ENCODE measurements at places on chromosomes 13 and 19.

DNA sequence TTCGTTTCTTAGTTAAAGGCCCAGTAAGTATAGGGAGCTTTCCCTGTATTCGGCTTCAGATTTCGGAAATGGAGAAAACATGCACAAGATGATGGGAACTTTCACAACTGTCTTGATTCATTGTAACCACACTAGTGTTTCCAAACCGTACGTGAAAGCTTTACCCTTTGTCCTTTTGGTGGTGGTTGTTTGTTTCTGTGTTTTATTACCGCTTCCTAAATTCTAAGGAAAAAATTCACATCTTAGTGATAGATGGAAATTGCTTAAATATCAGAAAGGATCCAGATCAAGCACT is 504 bp upstream of the VWA8 start:
- no peak for DNase-seq

DNA sequence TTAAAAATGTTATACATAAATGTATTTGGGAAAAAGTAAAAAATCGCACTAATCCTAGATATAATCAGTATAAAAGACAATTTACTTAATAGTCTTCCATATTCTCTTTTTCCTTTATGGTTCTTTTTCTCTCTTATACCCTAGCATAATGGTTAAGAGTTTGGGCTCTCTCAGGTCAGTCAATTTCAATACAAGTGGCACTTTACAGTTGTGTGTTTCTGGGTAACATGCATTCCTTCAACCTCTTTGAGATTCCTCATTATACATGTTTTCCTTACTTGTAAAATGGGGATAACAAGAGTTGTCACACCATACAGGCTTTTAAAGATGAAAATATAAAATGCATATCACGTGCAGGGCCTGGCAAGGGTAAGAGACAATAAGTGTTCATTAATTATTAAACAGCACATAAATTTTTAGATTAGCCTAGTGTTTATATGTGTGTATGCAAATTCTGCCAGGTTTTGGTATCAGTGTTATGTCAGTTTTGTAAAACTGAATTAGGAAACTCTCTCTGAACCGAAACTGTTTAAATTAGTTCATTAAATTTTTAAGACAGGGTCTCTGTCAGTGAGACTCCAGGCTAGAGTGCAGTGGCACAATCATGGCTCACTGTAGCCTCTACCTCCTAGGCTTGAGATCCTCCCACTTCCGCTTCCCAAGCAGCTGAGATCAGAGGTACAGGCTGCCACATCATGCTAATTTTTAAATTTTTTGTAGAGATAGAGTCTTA is 49.8 kb downstream of the ELF1 start:
- DNase-seq = no peak

DNA sequence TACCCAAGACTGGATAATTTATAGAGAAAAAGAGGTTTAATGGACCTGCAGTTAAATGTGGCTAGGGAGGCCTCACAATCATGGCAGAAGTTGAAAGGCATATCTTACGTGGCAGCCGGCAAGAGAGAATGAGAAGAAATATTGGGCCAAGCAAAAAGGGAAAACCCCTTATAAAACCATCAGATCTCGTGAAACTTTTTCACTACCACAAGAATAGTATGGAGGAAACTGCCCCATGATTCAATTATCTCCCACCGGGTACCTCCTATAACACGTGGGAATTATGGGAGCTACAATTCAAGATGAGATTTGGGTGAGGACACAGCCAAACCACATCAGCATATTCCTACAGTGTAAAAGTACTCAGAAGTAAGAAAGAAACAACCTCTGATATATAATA is 4.7 kb upstream of the KBTBD7 start:
- DNase-seq = no peak

GRCh38 chr13:77338961-77339401 is 12.1 kb upstream of the MYCBP2 start:
- no peak for DNase-seq

DNA sequence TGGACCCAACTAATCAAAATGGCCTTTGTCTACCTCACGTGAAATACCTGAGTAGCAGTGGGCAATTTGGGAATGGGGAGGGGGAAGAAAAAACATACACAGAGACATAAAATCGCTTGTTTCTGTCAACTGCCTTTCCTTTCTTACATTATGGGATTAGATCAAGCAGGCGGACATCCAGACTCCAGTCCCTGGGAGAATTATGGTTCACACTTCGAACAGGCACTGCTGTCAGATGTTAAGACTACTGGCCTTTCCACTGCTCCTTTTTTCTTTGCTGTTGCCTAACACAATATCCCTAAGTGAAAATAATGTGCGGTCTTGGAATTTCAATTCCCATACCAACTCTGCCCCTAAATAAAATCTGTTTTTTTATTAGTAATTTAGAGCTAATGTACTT is 1719.7 kb upstream of the SLC10A2 start:
- DNase-seq = no peak

DNA sequence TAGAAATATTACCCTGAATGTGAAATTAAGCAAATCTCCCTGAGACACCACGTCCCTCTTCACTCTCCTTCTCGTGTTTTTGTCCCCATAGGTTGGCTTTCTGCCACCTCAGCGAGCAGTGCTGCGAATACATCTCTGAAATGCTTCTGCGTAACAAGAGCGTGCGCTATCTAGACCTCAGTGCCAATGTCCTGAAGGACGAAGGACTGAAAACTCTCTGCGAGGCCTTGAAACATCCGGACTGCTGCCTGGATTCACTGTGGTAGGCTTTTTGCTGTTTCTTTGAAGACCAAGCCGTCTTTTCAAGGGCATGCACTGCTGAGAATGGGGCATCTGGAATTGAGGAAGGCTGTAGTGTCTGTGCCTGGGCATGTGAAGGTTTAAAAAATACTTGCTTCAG is 34.4 kb downstream of the NLRP4 start:
- no peak for DNase-seq

DNA sequence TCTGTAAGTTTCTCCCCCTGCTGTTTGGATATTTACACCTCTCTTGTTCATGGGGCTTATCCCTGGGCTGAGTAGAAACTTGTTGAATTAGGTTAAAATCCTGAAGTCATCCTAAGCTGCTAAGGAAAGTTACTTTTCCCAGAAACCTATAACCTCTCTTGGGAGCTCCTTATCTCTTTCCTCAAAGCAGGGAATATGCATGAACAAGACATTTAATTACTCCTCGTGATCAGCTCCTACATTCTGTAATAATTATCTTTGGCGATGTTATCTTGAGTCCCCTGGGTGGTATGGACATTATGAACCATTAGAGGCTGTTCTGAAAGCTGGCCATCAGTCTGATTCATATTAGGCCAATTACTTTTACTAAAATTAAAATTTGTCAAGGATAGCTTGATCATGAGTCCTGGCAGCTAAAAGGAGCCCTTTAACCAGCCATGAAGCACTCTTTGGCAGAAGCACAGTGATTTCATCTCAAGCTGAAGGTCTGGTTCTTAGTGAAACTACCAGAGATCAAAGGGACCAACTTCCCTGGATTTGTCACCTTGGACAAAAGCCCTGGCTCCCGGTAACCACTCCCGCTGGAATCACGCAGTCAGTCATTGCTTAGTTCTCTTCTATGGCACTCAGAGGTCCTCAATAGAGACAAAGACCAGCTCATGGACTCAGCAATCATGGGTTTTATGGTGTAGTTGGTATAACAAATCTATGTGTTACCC is 811.8 kb downstream of the UQCRFS1 start:
- no peak for DNase-seq

GRCh38 chr13:64130171-64130570 is 2714.5 kb upstream of the PCDH20 start:
- DNase-seq = no peak

DNA sequence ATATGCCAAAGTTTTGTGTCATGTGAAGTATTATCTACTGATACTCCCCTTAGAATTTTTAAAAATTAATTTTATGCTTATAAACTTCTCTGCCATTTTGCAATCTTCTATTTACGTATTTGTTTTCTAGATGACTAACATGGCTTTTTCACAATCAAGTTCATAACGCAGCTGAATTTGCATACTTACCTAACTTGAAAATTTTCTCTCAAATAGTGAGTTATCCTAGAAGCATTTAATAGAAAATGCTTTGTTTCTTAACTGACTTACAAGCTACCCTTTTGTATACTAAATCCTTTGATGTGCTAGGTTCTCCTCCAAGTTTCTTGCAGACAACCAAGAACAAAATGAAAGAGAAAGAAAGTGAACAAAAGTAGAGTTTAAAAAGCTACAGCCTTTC is 683.5 kb downstream of the LIG4 start:
- DNase-seq = no peak

GRCh38 chr19:18612051-18612771 is 459 bp upstream of the TMEM59L start:
- DNase-seq = no peak

DNA sequence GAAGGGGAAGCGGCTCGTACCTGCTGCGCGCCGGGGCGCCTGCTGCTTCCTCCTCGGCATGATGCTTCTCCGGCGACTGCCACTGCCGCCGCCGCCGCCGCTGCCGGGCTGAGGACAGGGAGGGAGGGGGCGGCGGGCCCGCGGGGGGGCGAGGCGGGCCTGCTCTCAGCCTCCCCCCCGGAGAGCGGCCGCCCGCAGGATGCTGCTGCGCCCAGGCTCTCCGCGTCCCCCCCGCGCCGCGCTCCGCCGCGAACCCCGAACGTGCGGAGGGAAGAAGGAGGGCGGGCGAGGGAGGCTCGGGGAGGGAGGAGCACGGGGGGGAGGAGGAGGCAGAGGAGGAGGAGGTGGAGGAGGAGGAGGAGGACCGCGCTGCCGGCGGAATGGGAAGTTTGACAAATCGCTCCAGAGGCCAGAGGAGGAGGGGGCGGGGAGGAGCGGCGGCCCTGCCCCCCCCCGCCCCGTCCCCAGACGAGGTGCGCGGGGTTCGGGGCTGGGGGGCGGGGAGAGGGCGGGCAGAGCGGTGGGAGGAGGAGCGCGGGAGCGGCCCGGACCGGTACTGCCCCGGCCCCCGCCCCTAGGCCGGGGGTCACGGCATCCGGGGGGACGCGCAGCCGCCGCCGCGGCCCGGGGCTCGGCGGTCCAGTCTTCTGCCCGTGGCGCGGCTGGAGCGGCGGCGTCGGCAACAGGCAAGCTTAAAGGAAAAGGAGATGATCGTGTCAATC is at the start of gene TSHZ3:
TSS of gene TSHZ3 (minus strand) at position 277 of the 722 bp plus-strand sequence. CDS start at position 60, 217 bp downstream.
- DNase-seq = no peak

GRCh38 chr19:49155005-49155819 is at the start of gene HRC:
HRC (minus strand) TSS chr19:49155396; CDS start chr19:49155237, 159 bp downstream.
- no peak for DNase-seq

DNA sequence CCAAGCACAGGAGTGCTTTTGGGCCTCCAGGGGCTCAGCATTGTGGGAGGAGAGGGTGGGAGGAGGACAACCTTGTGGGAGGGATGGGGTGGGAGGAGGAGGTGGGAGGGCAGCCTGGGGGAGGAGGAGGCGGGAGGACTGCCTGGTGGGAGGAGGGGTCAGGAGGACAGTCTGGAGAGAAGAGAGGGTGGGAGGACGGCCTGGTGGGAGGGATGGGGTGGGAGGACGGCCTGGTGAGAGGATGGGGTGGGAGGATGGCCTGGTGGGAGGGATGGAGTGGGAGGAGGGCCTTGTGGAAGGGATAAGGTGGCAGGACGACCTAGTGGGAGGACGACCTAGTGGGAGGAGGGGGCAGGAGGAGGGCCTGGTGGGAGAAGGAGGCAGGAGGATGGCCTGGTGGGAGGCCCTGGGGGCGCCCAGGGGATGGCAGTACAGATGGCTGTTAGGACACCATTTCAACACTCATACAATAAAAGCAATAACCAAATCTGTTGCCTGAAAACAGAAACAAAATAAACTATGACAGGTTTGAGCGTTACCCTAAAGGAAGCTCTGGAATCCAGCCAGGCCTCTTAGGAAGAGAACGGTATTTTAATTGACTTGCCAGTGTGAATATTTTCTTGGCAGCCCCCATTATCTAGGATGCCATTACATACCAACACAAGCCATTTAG is 63.7 kb downstream of the CRYL1 start:
- DNase-seq = no peak

- no peak for DNase-seq
Observed at GRCh38 chr19:51166846-51167490, 24.9 kb downstream of the SIGLEC7 start.

DNA sequence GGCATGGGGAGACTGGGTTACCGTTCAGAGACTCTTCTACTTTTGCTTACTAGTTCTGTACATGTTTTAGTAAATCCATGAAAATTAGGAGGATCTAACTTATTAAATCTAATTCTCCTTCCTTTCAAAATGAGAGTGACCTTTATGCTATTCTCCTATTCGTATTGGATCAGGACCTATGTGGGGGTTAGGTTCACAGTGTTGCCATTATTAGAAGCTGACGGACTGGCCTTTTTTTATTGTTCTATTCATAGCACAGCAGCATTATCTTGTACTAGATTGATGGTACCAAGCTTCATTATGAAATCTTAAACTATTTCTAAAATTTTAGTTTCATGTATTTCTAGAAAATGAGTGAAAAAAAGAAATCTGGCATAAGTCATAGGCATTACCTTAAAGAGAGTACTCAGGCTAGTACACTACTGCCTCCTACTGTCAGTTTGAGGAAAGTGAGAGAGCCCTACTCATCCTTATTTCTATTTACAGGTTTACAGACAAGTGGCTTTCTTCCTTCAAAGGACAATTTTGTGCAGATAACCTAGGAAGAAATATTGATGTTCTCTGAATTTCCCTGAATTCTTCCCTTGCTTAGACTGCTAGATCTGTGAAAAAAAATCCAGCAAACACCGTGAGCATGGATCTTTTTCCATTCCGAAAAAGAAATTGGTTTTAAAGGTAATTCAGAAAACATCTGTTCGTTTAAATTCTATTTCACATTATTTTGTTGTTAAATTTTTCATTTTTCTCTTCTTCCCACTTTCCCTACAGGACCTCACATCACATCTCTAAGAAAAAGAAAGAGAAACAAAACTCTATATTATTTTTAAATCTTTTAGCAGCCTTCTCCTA is 485.5 kb downstream of the DIAPH3 start:
- DNase-seq = no peak

DNA sequence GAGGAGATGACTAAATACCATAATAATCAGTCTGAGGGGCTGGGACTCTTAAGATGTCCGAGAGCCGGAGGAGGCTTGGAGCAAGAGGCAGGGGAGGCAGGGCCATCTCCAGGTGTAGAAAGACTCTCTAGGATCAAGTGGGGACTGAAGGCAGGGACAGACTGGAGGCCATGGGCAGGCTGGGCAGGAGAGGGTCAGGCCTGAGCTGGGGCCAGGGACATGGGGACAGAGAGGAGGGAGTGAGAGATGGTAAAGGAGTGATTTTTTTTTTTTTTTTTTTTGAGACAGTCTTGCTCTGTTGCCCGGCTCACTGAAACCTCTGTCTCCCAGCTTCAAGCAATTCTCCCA is 2.2 kb downstream of the JOSD2 start:
- no peak for DNase-seq

Measured in Caco-2 (cell line).